ENCODE measurements at places on chromosomes 12 and 14.

DNA sequence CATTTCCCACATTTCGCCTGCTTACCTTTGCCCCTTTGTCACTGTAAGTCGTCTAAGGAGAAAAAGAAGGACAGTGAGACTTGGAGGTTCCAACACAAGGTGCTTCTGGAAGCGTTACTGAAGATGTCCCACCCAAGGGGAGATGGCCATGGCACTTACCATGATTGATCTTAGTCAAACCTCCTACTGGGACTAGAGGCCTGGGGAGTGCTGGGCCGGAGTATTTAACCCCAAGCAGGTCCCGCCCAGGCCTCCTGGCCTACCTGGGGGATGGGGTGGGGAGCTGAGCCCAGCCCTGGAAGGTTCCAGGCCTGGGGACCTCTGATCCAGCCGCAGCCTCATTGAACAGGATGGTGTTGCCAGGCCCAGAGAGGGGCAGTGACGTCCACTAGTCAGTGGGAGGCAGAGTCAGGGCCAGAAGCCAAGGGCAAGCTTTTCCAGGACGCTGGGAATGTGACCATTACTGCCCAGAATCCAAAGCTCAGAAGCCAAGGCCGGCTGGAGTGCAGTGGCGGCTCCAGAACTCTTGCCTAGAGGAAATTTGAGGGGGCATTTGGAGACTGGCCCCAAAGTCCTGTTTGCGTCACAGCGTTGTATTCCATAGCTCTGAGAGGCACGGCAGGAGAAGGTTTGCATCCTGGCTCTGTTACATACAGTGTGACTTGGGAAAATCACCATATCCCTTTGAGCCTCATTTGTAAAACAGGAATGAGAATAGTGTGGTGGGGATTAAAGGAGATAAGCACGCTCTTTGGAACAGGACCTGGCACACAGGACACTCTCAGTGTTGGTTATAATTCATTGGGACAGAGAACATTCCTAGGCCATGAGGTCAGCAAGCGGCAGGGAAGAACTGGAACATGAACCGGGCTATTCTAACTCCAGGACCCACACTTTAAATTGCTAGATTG, at the start of gene HPD:
Gene HPD (minus strand): TSS at position 198 of the 911 bp plus-strand sequence. CDS start 36 bp downstream, at position 162.
- no peak for DNase-seq

- no peak for DNase-seq
Observed at GRCh38 chr14:55547650-55548315, 32.2 kb upstream of the KTN1 start.

GRCh38 chr12:617304-617915, 45.8 kb downstream of the NINJ2 start:
- DNase-seq, result no peak

GRCh38 chr12:47848853-47849252, 29.1 kb upstream of the HDAC7 start:
- no peak for DNase-seq

- no peak for DNase-seq
Observed at GRCh38 chr14:90743425-90743824, 72.8 kb downstream of the TTC7B start.

DNA sequence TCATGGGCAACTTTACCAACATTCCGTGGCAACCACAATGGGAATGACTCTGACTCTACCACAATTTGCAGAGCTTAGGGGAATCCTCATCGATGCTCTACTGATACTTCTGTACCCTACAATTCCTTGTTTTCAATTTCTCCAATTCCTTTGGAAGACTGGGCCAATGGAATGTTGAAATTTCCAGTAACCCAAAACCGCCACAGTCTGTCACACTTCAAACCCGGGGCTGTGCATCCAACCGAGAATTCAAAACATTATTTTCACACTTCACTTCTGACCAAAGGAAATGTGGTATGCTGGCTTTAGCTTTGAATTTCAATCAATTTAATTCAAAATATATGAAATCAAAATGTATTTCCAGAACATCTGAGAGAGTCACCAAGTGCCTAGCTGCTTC, 951.4 kb downstream of the VRK1 start:
- DNase-seq, result no peak

GRCh38 chr14:95464103-95464502, 52.3 kb downstream of the SYNE3 start:
- no peak for DNase-seq

DNA sequence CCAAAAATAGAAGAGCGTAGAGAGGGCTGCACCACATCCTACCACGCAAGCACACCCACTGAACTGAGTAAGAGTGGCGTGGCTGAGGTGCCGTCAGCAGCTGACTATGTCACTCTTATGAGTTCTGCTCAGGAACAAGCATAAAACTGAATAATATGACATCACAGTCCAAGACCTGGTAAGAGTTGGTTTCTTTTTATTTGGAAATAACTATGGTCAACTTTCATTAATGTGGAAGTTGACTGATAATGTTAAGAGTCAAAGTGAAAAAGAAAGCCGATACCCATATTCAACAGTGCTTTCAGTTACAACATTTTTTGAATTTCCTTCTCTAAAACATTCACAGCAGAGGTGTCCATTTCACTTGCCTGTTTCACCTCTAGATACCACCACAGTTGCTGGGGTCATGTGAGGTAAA, 44.6 kb downstream of the GNS start:
- DNase-seq, result no peak

DNA sequence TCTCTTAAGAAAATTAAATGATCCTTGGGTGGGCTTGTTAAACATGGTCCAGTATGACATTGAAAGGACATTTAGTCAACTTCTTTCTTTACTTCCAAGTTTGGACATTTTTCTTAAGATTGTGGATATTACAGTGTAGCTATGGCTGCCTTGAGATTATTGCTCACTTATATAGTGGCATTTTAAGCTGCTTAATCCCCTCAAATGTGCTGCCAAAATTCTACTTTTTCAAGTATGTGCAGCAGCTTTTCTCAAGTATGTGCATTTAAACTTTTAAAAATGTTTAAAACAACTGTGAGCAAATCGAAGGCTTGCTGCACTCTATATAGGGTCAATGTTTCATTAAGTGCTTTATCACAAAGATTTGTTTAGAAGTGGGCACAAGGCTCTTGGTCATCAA, 7.4 kb downstream of the TXNRD1 start:
- DNase-seq, result no peak

DNA sequence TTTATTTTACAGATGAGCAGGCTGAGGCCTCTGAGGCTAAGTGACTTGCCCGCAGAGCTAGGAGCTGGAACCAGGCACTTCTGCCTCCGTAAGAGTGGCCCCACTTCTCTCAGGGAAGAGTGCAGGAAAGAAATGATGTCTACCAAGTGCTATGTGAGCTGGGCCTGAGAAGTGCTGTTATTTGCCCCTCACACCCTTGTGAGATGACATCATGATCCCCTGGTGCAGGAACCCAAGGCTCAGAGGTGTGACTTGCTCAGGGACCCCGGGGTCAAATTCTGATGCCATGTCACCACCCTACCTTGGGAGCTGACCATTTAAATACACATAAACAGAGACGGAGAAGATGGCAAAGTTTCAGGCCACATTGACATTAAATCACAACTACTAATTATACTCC, 63.7 kb upstream of the DDX11 start:
- no peak for DNase-seq

GRCh38 chr12:92602476-92602875, 100.3 kb upstream of the PLEKHG7 start:
- no peak for DNase-seq

- DNase-seq, result no peak
Observed at GRCh38 chr12:123897221-123897620, 75.4 kb downstream of the CCDC92 start.

DNA sequence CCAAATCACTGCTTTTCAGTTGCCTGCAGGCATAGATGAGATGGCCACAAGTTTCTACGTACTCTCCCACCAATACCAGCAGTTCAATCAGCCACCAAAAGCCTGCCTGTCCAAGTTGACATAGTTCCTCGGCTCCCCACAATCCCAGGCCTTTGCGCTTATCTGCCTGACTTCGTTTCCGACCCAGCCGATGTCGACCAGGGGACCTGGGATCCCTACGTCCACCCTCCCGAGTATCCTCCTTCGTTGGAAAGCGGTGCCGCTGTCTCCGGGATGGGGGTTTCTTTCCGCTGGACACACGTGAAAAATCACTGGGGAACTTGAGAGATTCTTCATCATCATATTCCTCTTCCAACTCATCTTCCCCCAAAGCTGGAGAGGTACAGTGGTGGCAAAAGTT, 1.6 kb downstream of the DNAJC14 start:
- no peak for DNase-seq

DNA sequence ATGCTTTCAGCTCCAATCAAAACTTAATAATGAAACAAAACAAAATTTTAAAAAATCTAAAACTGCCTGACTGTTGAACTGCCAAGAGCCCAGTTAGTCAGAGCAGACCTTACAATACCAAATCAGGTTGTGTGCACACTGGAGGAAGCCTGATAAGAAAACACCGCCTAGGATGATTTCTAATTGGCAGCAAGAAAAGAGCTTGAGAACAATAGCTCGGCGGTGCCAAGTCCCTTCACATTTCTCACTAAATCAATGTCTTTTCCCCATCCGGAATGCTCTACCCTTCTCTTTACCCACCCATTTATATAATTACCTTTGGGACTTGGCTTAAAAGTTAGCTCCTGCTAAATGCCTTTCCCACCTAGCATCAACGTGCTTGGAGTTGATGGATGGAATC, 256.7 kb downstream of the C12orf75 start:
- DNase-seq, result no peak

All from naive thymus-derived CD8-positive, alpha-beta T cell (primary cell).